ENCODE measurements at places on chromosomes 6 and 20. TPM values are rescaled to one million over a fixed set of nuclear protein-coding genes. Genes with fewer than 3 reads are reported as not detected.
A peak's percentile ranks its signal among the peaks of the same experiment; 100 is the strongest.

NKX2-4 gene
- total RNA-seq, result not detected

GRCh38 chr20:62581806-62582205 lies 60.5 kb upstream of the SLCO4A1 start:
- DNase-seq, result no peak

ACTR5 gene
- 14.0 TPM for total RNA-seq

GRCh38 chr20:59124296-59125029 lies 39.2 kb upstream of the ZNF831 start:
- no peak for DNase-seq

GRCh38 chr20:37259865-37260264 lies 1.7 kb downstream of the GHRH start:
- no peak for DNase-seq

- no peak for DNase-seq
These were observed 53.0 kb upstream of the NOP56 start for GRCh38 chr20:2599288-2600006.

DNA sequence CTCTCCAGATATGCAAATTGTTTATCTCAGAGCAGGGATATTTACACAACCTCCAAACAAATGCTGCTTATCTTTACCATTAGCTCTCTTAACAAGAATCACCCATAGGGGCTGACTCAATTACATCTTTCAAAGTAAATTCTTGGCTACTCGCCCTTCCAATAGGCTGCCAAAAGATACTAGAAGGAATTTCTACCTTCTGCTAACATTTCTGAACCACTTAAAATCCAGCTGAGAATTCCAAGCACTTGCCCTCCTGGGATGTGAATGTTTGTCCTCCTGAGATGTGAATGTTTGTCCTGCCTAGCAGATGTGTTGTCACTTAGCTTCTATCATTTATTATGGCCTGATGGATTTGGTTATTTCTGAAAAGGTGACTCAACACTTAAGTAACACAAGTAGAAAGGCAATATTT lies 388.0 kb downstream of the GJA1 start:
- DNase-seq, result no peak

DNA sequence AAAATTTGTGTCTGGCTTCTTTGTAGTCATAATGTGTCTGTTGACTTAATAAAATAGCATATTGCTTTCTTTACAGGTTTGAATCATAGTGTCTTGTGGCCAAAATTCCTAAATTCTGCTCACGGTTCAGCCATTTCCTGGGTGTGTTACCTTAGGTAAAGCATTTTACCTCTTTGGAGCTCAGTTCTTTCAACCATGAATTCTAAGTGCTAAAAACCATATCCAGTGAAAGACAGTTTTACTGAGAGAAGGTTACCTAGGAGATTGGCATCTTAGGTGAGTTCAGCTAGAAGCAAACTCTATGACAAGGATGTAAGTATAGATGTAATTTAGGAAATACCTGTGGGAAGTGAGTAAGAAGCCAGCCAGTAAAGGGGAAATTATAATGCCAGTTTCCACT lies 20.7 kb downstream of the CRYBG1 start:
- no peak for DNase-seq

GRCh38 chr6:165910184-165910966 lies 247.3 kb upstream of the PDE10A start:
- no peak for DNase-seq

PSORS1C2 gene
- not detected for total RNA-seq

DNA sequence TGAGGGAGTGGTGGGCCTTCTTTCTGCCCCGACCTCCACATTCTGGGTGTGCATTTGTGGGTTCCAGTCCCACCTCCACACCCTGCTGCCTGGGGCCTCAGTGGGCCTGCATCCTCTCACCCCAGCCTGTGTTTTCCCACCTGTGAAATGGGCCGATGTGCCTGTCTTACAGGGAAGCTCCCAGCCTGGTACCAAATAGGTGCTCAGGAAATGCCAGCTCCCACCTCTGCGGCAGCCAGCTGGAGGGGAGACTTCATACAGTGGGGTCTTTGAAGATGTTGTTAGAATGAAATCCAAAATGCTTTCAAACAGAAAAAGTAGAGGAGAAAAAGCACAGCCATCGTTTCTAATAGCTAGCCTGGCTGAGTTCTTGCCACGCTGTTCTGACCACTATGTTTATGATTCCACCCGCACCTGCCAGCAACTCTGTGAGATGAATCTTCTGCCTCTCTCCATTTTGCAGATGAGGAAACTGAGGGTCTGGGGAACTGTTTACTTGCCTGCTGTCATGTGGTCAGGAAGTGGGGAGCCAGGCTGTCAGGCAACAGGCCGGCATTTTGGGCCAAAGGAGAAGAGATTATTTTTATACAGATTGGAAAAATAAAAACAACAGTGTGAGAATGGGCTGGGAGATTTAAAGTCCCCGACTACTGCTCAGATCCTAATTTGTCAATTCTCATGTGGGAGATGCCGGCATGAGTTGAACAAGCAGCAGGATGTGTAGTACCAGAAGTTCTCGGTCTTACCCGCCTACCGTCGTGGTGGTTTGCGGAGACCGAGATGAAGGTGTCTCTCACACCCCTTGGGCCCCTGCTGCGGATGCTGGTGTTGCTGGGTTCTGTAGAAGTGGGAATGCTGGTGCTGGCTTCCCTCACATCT lies 4.6 kb downstream of the TMEM181 start:
- no peak for DNase-seq

DNA sequence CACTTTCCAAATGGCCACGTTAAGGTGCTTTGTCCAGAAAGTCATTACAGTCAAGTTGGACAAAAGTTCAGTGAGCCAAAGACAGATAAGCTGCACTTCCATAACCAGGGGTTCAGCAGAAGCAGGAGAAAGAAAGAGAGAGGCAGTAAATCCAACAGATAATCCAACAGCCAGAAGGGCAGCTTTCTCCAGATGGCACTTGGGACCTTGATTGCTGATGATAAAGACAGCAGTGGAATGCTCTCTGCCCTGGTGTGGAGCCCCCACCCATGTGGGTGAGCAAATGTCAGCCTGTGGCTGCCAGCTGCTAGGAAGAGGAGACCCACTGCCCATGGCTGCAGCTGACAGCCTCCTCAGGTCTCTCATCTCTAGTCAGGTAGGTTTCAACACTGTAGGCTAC lies 18.7 kb upstream of the NRSN1 start:
- DNase-seq, result no peak

DNA sequence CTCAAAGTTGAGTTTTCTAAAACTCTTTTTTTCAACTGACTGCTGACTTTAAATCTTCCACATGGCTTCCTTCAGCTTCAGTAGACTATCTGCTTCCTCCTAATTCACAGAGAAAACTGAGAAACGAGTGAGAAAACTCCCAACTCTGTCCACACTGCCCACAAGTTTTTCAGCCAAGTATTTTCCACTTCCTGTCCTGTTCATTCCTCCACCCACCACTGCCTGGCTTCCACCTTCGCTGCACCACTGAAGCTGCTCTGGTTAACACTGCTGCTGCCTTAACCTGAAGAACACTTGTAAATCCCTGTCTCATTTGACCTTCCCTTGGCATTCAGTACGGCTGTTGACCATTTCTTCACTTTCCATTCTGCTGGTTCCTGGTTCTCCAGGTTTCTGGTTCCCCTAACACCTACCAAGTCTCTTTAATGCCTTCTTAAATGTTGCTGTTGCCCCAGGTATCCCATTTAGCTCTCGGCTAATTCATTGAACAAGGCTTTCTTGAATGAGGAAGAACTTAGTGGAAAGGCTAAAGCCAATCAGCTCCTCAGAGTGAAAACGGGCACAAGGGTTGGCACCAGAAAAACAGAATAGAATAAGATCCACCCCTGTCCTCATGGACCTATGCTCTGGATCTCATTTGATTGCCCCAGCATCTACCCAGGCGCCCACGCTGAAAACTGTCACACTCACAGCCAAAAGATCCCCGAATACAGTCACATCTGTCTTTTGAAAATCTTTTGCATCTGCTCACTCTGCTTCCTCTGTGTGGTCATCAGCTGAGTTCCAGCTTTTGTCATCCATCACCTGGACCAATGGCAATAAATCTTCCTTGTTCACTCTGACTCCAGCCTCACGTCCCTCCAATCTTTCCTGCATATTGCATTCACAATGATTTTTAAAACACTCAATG lies 104.4 kb upstream of the TAB2 start:
- no peak for DNase-seq

GRCh38 chr20:40657526-40657925 lies 31.5 kb downstream of the MAFB start:
- no peak for DNase-seq

ELMO2 gene
- 22.4 TPM for total RNA-seq

NKX2-2 gene
- total RNA-seq, result not detected

GRCh38 chr20:10848810-10849370 lies 175.1 kb upstream of the JAG1 start:
- DNase-seq, result peak; percentile 39

DNA sequence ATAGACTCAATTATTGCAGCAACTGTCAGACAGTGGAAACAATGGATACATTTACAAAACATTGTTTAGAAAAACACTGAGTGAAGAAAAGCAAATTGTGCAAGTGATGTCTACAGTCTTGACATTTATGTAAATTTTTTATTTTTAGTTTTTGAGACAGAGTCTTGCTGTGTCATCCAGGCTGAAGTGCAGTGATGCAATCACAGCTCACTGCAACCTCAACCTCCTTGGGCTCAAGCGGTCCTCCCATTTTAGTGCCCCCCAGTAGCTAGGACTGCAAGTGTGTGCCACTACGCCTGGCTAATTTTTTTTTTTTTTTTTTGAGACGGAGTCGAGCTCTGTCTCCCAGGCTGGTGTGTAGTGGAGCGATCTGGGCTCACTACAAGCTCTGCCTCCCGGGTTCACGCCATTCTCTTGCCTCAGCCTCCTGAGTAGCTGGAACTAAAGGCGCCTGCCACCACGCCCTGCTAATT lies 9.7 kb downstream of the CNBD2 start:
- DNase-seq, result no peak

CST2 gene
- not detected for total RNA-seq

CLVS2 gene
- not detected for total RNA-seq

ZBP1 gene
- not detected for total RNA-seq

ETV7 gene
- 0.40 TPM for total RNA-seq

DNA sequence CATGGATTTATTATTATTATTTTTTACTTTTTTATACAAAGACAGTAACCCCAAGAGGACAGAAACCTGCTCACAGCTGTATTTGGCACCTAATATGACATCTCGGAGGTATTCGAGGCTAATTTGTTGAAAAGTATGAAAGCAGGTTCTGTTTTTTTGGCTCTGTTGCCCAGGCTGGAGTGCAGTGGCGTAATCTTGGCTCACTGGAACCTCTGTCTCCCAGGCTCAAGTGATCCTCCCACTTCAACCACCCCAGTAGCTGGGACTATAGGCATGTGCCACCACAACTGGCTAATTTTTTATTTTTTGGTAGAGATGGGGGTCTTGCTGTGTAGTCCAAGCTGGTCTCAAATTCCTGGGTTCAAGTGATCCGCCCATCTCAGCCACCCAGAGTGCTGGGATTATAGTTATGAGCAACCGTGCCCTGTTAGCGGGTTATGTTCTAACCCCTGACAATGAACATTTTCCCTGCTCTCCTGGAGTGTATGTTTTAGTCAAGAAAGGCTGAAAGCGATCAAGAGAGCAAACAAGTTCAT lies 53.7 kb upstream of the ZNF217 start:
- DNase-seq, result no peak

DNA sequence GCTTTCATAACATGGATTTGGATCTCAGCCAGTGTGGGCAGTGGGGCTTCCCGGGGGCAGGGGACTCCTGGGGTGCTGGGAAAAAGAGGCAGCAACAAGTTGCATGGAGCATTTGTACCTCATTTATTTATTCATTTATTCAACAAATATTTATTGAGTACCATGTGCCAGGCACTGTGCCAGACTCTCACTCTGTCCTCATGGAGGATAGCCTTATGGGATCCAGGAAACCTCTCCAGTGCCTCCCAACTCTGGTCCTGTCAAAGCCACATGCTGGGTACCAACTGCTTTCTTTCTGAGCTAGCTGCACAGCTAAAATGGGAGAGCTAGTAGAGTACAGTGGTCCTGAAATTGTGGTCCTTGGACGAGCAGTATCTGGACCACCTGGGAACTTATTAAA lies 87.8 kb upstream of the EPB41L1 start:
- DNase-seq, result no peak

DNA sequence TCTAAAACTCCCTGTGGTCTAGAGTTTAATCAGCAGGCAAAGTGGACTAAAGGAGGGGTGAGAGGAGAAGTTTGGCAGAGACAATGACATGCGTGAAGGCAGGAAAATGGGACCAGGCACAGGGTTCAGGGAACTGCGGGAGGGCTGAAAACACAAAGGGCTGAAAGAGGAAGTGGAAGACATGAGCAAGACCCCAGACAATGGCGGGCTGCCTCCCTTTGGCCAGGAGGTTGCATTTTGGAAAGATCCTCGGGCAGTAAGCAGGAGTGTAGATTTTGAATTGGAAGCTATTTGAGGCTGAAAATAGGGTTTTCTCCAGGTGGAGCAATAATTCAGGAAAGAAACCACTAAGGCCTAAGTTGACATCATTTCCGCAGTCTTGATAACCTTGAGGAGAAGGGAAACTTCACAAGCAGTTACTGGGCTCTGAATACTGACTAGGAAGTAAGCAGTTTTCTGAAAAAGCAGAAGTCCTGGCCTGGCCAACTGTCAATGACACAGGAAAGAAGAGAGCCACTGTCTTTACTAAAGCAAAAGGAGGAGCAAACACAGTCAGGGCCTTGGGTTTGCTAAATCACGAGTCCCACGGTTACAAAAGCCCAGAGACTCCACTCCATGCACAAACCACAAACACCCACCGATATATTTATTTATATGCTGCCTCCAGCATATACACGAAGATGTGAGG lies 3.4 kb downstream of the LY86 start:
- no peak for DNase-seq

DNA sequence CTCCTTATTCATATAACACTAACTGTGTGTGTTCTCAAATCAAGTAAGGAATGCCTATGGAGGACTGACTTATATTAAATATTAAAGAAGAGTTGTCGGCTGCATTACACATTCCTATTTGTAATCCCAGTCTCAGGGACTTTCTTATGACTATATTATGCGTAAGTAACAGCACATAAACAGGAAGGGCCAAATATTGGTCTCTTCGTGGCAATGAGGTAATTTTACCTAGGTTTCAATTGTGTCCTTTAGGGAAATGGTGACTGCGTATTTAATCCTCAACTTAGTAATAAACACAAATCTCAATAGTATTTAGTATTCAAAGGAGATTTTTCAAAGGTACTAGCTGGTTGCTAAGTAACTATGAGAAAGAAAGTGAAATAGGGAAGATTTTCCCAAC lies 22.8 kb upstream of the EPM2A start:
- no peak for DNase-seq

DNA sequence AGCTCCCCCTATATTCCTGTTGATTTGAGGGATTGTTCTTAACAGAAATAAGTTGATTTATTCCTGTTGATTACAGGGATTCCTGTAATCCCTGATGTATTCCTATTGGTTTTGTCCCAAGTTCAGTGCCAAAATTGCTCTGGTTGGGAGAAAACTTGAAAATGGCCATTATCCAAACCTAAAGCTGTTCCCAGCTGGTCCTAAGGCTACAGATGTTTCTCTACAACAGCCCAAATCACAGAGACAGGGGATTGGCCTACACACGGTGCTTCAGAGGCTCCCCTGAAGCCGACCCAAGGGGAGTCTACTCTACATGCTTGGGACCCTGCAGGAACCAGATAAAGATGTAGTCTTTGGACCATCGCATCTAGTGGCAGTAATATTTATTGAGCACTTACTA lies 99.0 kb upstream of the AKAP12 start:
- DNase-seq, result no peak

WFDC10B gene
- total RNA-seq, result not detected

- DNase-seq, result no peak
These were observed 146.7 kb upstream of the PTPN1 start for GRCh38 chr20:50363479-50363878.

TMEM181 gene
- 41.7 TPM for total RNA-seq

LPA gene
- total RNA-seq, result not detected

COL9A3 gene
- total RNA-seq, result 0.20 TPM

- no peak for DNase-seq
These were observed 229.4 kb upstream of the PLN start for GRCh38 chr6:118318648-118319047.

SIRPD gene
- total RNA-seq, result not detected

Measured in pulmonary artery endothelial cell (primary cell).